ENCODE measurements at places on chromosomes 1 and 21.

DNA sequence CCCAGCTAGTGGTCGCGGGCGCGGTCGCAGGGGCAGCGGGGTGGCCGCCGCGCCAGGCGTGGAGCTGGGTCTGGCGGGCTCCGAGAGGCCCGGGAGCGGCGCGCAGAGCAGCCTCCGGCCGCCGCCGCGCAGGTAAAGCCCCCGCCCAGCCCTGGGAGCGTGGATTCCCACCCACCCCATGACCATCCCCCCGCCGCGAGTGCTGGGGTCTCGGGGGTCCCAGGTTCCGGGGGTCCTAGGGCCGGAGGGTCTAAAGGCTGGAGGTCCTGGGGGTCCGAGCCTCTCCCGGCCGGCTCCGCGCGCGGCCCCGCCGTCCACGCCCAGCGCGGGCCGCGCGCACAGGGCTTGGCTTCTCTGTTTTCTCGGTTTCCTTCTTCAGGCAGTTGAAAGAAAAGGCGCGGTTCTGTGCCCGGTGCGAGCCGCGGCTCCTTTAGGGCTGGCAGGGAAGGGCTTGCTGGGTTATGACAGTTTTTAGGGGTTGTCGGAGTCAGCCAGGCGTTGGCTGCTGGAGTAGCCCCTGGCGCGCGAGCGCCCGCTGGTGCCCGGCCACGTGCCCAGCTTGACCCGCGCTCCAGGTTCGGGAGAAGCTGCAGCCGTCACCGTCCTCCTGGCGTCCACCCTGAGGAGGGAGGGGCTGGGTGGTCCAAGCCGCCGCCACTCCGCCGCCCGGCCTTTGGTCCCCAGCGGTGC is 359 bp downstream of the LRRC3 start:
- DNase-seq: no peak

DNA sequence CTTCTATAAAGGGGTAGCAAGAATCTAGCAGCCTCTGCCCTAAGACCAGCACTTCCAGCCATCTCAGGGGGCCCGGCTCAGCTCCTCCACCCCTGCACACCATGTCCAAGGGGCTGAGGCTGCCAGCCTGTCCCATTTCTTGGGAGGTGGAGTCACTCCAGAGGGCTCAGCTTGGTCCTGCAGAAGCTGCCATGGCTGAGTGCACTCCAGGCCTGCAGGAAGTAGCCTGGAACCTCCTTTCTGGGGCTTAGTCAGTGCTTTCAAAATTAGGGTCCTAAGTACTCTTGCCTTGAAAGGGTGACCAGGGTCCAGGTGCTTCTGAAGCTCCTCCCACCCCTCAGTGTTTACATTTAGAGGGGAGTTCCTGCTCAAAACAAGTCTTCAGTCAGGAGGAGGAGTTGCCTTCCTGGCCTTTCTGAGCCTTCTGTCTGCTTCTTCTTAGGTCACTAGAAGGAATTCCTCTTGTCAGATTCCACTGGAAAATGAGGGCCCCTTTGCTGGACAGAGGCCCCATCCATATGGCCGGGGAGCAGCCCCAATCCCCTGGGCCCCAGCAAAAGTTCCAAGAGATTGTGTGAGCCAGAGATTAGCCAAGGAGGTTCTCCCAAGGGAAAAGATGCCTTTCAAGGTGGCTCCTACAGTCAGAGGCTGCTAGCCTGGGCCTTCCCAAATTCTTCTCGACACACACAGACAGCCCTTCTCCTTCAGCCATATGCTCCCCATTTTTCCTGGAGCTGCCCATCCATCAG is 128.1 kb upstream of the VAMP3 start:
- no peak for DNase-seq

GRCh38 chr21:20882462-20883407 is 115.5 kb upstream of the NCAM2 start:
- no peak for DNase-seq

DNA sequence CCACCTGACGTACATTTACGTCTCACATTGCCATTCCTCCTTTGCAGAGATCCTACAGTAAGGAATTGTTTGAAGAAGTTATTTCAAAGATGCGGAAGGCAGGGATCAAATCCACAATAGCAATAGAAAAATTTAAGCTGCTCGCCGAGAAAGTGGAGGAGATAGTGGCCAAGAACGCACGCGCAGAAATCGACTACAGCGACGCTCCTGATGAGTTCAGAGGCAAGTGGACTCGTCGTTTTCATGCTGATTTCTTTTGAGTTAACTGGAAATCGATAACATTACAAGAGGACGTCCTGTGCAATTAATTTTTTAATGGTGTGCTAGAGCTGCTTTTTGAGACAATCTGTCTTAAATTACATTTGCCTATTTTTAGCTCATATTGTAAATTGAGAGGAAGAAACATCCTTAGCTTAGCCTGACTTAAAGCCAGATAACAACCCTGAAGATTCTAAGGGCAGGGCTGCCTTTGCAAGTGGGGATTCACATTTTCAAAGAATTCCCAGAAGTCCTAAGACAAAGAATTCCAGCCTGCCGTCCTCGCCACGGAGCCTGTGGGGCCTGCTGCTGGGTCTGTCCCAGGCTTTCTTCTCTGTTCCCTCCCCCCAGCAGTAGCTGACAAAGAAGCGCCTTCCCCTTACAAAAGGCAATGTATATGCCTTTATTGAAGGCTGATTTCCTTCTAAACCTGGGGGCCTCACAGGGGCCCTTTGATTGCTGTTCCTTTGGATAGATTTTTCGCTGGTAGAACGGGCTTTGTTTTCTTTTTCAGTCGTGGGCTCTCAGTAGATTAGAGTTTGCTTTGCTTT is 31.6 kb upstream of the KIF1B start:
- no peak for DNase-seq

GRCh38 chr1:49187056-49187455 is 410.4 kb upstream of the BEND5 start:
- no peak for DNase-seq

- DNase-seq: no peak
These were observed 35.8 kb upstream of the OLFM3 start for GRCh38 chr1:102032534-102032933.

DNA sequence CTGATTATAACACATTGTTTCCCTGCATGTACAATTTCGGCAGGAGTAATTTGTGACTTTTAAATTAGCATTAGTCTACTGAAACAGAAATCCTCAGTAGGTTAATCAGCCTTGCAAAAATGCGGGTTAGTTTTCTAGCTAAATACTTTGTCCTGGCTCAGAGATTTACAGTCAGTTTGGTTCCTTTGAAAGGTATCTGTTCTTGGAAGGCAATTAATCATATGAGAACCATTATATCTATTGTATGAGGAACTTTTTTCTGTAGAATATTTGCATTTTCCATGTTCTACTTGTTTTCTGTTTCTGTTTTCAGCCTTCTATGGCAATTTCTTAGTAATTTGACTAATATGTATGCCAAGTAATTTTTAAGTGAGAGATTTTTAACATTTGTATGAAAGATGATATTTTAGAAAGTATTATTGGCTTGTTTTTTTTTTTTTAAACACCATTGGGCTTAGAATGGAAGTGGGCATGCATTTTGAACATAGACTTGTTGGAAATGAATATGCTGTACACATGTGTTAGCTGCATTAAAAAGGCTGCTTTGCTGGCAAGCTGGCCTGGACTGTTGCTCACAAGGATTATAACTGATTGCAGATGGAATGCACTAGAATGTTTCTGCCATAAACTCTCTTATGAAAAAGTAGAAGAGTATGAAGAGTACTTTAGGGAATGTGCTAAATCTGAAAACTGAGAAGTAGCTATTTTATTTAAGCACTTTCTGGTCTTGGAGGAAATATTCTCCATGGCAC is 26.2 kb downstream of the KIF1B start:
- DNase-seq: no peak

- peak; percentile 48 for DNase-seq
These were observed 2.2 kb downstream of the JUN start for GRCh38 chr1:58781541-58782177.

DNA sequence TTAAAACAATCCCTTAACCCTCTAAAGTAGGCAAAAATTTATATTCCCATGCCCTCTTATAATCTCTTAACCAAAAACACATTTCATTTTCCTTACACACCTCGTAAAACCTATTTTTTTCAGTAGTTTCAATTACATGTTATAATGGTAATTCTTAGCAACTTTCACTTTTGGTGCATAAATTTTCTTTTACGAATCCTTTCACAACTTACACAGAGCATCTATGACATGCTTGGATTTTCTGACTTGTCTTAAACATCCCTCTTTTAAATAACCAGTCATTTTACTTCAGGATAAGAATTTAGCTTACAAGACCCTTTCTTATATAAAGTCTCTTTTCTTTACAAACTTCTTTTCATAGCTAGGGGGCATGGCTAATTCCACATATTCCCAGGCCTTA is 8.9 kb upstream of the MRPL55 start:
- no peak for DNase-seq

- no peak for DNase-seq
These were observed 63.4 kb downstream of the B3GALT5 start for GRCh38 chr21:39675993-39676661.

DNA sequence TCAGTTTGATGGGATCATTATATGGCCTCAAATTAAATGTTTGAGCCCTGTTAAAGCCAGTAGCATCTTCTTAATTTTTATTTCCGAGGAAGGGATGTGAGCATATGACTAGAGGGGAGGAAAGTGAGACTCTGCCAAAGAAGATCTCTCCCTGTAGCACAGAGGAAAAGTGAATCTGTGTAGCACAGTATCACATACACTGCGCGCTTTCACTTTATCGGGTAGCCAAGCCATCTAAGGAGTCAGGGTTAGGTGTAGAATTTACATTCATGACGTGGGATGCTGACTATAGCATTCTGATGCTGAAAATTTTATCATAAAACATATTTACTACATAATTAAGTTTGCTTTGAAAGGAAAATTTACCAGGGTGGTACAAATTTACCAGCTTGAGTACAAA is 24.0 kb downstream of the LRRC8D start:
- no peak for DNase-seq

DNA sequence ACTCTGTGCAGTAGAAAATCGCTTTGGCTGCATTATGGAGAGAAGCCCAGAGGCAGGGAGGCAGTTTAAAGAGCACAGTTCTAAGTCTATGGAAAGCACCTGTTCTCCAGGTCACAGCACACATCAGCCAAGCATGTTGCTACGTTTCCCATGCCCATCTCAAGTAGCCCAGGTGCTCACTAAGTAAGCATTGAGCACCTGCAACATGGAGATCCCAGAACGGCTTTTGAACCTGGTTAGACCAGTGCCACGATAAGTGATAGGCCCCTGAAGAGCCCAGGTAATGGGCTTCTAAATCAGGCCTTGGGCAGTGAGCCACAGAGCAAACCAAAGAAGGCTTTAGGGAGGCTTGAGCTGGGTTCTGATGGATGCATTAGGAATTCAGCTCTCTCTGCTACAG is 186.2 kb downstream of the C1orf94 start:
- no peak for DNase-seq

GRCh38 chr21:42491328-42491727 is 4.7 kb downstream of the RSPH1 start:
- DNase-seq: no peak

- DNase-seq: no peak
These were observed 94.9 kb downstream of the ZNF644 start for GRCh38 chr1:90926971-90927370.

DNA sequence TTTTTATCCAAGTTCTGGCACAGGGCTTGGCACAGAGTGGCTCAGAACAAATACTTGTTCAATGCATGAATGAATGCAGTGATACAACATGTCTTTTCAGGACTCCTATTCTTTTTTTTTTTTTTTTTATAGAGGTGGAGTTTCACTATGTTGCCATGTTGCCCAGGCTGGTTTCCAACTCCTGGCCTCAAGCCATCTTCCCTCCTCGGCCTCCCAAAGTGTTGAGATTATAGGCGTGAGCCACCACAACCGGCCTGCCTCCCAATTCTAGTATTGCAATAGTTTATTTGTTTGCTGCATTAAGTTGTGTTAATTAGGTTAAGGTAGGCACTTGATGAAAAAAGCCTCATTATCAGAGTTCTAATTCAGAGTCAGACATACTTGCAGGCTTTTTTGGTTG is 17.9 kb downstream of the UBE4B start:
- DNase-seq: no peak

DNA sequence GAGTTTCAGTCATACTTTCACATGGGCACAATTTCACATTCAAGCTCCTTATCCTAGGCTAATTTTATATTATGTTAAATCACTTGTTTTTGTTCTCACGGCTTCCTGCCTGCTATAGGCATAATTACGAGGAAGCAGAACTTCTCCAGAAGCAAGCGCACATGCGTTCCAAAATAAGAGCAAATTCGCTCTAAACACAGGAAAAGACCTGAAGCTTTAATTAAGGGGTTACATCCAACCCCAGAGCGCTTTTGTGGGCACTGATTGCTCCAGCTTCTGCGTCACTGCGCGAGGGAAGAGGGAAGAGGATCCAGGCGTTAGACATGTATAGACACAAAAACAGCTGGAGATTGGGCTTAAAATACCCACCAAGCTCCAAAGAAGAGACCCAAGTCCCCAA is at the start of gene CORT:
Gene CORT (plus strand): TSS at position 281 of the 400 bp plus-strand sequence. CDS start 193 bp downstream, outside the sequence.
- DNase-seq: no peak

GRCh38 chr1:96253246-96254035 is 468.1 kb upstream of the PTBP2 start:
- DNase-seq: no peak

DNA sequence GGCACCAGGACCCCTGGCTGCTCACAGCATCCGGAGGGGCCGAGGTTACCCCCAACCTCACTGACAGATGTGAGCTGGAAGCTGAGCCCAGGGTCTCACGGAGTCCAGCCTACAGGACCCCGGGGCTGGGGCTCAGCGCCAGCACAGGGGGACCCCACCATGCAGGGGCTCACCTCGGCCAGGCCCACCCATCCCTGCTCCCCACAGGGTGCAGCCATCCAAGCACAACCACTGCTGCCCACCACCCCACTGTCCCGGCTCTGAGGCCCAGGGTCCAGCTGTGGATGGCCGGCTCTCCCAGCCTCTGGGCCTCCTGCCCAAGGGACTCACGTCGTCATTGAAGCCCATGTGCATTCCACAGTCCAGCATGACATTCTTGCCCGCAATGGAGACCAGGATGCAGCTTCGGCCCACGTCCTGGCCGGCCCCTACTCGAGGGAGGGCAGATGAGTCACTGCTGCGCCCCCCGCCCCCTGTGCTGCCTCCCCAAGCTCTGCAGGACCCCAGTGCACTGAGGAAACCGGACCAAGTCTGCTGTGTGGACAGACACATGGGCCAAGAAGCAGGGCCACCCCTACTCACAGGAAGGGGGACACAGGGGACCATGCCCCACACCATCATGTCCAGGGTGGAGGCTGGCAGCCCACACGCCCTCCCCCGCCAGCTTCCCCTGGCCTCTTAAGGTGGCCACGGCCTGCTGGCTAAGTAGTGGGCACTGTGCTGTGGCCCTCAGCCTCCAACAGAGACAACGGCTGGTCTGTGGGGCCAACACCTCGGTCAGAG is 3.6 kb downstream of the INTS11 start:
- no peak for DNase-seq

DNA sequence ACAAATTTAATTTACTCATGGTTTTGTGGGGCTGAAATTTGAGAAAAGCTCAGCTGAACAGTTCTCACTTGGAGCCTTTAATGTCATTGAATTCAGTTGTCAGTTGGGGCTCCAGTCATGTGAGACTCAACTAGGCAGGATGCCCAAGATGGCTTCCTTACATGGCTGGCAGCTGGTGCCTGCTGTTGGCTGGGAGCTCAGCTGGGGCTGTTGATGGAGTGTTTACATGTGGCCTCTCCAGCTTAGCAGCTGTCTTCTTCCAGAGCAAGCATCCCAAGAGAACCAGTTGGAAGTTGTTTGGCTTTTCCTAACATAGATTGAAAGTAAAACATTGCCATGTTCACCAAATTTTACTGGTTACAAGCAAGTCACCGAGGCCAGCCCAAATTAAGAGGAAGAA is 81.8 kb upstream of the KCNA3 start:
- DNase-seq: no peak

GRCh38 chr1:201448990-201449389 is 20.0 kb downstream of the PHLDA3 start:
- no peak for DNase-seq

- DNase-seq: no peak
These were observed 52.0 kb upstream of the POFUT2 start for GRCh38 chr21:45339421-45340402.

- DNase-seq: peak; percentile 69
These were observed 1.5 kb downstream of the ZNF684 start for GRCh38 chr1:40532844-40533424.

All from HL-60 (cell line).